ENCODE measurements at places on chromosomes 2 and 18.

DNA sequence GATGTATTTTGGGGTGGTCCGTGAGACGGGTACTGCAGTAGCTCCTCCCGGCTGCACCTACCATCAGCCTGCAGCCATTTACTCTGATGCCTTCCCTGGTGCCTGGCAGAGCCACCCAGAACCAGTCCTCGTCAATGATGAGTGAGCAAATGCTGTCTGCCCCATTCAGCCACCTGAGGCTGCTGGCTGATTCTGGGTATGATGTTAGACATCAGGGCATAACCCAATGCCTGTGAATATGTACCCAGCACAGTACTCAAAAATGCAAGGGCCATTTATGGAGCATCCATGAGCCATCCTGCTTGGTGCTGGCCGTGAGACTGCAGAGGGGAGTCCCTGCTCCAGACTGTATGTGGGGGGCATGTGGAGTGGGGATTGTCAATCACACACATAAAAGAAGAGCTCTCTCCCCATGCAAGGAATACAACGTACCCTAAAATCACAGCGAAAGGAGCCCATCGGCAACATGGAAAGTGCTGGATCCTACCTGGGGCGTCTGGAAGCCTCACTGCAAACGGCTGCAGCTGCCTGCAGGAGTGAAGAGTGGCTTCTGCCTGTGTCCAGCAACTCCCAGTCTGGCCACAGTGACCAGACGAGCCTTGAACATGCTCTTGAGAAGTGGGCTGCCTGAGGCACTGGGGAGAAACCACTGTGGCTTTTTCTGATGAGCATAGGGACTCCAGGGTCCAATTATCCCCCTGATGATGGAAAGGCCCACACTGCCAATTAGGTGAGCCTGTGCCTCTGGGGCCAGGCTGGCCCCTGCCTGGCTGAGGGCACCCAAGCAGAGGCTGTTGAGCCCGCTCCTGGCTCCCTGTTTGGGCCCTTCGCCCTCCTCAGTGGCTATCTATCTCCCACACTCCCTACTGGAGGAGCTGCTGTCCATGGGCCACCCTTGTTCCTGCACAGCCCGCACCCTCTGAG is 2.4 kb upstream of the OR6B2 start:
- no peak for DNase-seq

- no peak for DNase-seq
Measured at GRCh38 chr2:191152482-191153240, 1.9 kb upstream of the STAT4 start.

GRCh38 chr18:24600076-24600654 is 139.7 kb downstream of the HRH4 start:
- DNase-seq: no peak

- DNase-seq: no peak
Measured at GRCh38 chr18:44181951-44182747, 498.5 kb upstream of the SETBP1 start.

DNA sequence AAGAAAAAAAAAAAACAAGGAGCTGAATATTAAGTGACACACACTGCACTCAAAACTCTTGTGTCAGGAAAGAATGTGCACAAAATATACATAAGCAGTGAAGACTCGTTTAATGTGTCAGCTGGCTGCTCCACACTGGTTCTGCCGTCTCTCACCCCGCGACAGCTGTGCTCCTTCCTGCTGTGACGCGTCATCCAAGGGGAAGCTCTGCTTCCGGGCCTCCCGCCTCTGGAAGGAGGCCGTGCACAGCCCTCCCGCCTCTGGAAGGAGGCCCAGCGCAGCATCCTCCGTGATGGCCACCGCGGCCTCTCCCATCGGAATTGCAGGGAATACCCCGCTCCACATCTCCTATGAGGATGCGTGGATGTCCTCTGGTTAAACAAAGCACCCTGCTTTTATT is 151.0 kb downstream of the HDAC4 start:
- no peak for DNase-seq

DNA sequence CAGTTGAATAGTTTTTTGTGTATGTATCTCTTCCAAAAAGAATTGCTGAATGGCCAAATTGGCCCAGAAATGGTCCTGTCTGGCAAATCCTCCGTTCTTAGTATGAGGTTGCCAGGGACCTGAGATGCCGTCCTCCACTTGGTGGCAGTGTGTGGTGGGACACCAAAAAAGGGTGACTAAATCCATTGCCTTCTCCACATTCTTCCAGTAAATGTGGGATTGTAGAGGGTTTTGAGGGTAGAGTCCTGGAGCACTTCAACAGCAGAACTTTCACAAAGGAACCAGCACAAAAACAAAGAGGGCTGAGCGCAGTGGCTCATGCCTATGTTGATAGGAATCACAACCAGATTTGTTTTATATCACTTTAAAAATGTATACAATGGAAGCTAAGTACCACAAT is 199.9 kb downstream of the BCL2 start:
- DNase-seq: no peak

DNA sequence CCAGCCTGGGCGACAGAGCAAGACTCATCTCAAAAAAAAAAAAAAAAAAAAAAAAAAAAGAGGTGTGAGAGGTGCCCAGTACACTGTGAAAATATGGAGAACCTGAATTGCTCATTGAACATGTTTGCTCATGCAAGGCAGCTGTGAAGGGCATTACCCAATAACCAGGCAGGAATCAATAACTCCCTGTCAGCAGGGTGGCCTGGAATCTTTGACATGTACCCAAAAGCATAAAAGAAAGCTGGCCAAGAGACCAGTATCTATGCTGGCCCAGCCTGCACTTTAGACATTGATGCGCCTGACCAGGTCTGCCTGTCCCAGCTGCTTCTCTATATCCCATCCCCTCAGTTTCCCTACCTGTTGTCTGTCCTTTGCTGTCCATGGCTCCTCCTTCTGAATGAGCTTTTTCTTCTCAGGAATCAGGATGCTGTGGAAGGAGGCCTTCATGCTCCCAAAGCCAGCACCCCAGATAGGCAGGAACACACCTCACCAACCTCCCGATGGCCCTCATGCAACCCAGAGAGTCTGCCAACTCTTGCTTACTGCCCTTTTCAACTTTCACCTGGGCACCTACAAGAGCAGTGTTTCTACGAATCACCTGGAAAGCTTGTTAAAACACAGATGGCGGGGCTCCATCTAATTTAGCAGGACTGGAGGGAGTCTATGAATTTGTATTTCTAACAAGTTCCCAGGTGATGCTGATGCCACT is 83.4 kb upstream of the PPP1CB start:
- no peak for DNase-seq

- no peak for DNase-seq
Measured at GRCh38 chr2:162888652-162889051, 50.1 kb upstream of the KCNH7 start.

- DNase-seq: no peak
Measured at GRCh38 chr2:116510117-116510671, 1304.3 kb upstream of the DDX18 start.

DNA sequence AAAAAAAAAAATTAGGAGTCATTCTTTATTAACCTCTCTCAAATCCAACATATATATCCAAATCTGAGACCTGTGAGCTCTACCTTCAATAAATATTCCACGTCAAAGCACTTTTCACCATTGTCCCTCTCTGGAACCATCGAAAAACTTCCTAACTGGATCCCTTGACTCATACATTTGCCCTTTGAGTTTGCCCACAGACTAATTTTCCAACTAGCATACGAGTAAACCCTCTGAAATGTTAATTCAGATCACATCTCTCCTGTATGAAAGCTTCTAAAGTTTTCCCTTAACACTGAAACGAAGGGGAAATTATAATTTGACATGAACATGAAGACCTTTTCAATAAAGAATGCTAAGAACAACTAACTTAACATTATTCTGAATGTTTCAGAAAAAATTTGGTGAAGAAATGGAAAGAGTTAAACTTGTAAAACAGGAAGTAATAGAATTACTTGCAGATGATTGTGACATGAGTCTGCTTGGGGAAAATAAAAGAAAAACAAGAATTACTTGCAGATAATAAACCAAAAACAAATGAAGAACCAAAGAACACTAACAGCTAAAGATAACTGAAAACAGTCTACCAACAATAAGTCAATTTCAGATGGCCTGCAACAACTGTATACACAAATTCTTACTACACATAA is 110.6 kb downstream of the C2orf74 start:
- no peak for DNase-seq

DNA sequence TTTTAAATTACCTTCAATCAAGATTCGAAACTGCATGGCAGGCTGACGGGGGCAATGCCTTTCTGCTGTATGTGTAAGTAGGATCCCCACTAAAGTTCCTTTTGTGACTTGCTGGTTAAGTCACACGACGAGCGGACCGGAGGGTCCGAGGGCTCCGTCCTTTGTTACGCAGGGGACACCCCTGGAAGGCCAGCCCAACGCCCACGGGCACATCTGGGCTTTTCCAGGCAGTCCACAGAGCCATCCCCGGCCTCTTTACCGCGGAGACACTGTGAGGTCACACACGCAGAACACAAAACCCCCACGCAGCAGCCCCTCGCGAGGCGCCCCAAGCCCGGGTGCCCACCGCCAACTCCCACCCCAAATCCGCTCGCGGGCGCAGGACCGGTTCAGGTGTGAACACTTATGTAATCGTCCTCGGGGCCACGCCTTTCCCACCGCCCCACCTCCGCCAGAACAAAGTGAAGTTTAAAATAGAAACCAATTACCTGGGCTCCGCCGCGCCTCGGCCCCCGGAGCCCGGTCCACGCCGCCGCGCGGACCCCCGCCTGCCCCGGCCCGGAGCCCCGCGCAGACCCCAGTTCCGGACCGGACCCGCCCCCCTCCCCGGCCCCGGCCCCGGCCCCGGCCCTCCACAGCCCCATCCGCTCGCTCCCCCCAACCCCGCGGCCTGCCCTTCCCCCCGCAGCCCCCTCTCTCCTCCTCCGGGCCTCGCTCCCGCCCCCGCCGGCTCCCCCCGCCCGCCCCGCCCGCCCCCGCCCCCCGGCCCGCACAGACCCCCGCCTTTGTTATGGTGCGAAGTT is 4.2 kb downstream of the ZNF516 start:
- DNase-seq: no peak

- no peak for DNase-seq
Measured at GRCh38 chr2:124328397-124328796, 303.3 kb downstream of the CNTNAP5 start.

- DNase-seq: no peak
Measured at GRCh38 chr2:150618245-150618895, 130.9 kb upstream of the RND3 start.

DNA sequence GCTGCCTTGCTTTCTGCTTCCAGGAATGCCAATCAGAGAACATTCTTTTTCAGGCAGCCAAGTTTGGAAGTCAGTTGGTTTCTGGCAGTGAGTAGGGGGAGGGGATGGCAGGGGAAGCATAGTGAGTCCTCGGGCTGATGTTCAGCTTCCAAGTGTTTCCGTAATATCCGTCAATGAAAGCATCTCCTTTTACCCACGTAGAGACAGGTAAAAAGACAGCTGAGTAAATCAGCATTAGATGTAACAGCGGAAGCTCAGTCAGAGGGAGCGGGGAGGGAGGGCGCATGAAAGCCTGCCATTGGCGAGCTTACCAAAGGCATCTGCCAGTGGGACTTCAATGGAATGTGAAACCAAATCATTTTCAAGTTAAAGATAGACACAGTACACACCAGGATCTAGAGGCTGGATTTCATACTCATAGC is 117.1 kb upstream of the DTNA start:
- peak; percentile 26 for DNase-seq

GRCh38 chr18:57445488-57446319 is 10.5 kb downstream of the ONECUT2 start:
- DNase-seq: no peak

GRCh38 chr2:56613254-56613653 is 429.5 kb downstream of the CCDC85A start:
- no peak for DNase-seq

GRCh38 chr2:80074321-80075070 is 230.1 kb downstream of the LRRTM1 start:
- no peak for DNase-seq

DNA sequence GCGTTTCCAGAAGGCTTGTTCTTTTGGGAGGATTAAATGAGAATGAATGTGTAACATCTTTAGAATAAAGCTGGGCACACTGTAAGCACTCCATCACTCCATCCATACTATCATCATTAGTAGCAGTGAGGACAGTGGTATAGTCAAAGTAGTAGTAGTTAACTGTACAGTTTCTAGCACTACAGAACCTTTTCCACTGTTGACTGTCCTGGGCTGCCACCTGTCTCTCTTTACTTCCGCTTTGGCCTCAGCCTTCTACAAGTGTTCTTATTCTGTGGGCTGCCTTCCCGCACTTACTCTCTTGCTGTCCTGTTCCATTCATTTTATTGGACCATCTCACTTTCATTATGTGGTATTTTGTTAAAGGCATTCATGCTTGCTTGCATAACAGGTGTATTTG is 3.3 kb downstream of the SLC9A2 start:
- DNase-seq: no peak

DNA sequence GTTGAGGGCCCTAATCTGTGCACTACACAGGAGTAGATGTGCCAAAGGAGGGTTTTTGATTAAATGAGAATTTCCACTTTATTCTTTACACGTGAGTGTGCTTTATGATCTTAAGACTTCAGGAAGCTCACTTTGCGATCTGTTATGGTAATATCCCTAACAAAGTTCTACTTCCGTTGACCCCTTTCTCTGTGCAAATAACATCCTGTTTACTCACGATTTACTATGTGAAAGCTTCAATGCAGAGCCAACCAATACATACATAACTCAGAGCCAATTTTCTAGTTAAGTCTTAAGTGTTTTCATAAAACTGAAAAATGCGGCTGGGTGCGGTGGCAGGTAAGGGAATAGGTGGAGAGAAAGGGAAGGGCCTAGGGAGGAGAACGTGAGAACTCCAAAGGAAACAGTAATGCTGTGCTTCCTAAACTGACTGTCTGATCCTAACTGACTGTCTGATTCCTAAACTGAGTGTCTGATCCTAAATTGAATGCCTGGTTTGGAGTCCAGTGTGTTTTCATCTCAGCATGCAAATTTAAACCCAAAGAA is 87.6 kb downstream of the PLCL1 start:
- no peak for DNase-seq

- DNase-seq: no peak
Measured at GRCh38 chr2:16729335-16729734, 63.7 kb upstream of the CYRIA start.

DNA sequence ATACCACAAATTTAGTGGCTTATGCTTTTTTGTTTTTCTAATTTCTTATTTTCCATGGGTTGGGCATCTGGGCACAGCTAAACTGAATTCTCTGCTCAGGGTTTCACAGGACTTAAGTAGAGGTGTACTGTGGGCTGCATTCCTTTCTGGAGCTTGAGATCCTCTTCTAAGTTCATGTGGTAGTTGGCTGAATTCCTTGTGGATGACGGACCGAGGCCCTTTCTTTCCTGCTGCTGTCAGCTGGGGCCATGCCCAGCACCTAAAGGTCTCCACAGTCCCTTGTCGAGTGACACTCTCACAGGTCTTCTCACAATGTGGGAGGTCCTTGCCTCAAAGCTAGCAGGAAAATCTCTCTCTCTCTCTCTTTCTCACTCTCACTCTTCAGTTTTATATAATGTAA is 433.5 kb upstream of the LRATD1 start:
- no peak for DNase-seq

GRCh38 chr2:208015475-208015874 is 9.9 kb downstream of the PLEKHM3 start:
- no peak for DNase-seq

DNA sequence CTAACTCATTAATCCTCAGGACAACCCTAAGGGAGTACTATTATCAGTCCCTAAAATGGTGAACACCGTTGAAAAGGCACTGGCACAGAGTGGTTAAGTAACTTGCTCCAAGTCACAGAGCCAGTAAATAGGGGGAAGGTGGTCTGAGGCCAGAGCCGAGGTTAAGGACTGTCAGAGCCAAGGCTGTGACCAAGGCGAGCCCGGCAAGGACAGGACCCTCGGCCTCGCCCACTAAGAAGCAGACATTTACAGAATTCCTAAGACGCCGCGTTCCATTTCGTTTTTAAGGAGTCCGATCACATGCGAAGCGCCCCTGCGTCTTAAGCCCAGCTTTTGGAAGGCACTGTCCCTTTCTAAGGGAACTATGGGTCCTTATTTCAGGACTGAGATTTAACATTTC is 1.1 kb downstream of the PDIA6 start:
- DNase-seq: no peak

Measured in AG04449 (cell line).